ENCODE measurements at places on chromosomes 7 and 10. TPM values are rescaled to one million over a fixed set of nuclear protein-coding genes. Genes with fewer than 3 reads are reported as not detected.

- no peak overlapping the region for H3K27ac ChIP-seq
- no peaks in the 10 kb centered on the region for H3K27me3 ChIP-seq
- peaks cover 46% of the 10 kb centered on the region for H3K4me1 ChIP-seq
- no peak for DNase-seq
- H3K36me3 ChIP-seq = peaks cover 37% of the 10 kb centered on the region
- no peak overlapping the region for H3K4me3 ChIP-seq
These were observed 11.7 kb downstream of the CASP7 start for GRCh38 chr10:113691381-113691780.

Gene SLC12A9
- 32.7 TPM for total RNA-seq

GRCh38 chr10:83310688-83311087, 828.6 kb upstream of the GHITM start:
- no peak overlapping the region for H3K4me3 ChIP-seq
- H3K27me3 ChIP-seq = no peaks in the 10 kb centered on the region
- no peaks in the 10 kb centered on the region for H3K36me3 ChIP-seq
- no peaks in the 10 kb centered on the region for H3K4me1 ChIP-seq
- DNase-seq = no peak

Gene MYPN
- total RNA-seq = 0.05 TPM

Gene SPDYE18
- not detected for total RNA-seq

DNA sequence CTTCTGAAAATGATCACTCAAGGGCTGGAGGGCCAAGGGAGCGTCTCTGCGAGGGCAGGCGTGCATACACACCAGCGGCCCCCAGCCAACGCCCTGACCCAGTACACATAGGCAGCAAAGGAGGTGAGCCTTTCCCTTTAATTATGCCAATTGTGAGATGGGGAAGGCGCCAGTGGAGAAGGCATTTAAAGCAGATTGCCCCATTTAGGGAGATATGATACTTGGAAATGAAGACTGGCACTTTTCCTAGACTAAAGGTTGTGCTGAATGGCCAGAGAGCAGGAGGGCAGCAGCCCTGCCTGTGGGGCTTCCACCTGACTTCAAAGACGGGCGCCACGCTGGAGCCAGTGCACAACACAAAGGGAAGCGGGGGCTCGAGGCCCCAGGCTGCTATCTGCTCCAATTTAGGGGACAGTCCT, 24.1 kb downstream of the HIPK2 start:
- peak overlapping the region; percentile 66 for H3K27ac ChIP-seq
- H3K27me3 ChIP-seq = no peaks in the 10 kb centered on the region
- peaks cover 17% of the 10 kb centered on the region for H3K36me3 ChIP-seq
- no peak overlapping the region for H3K4me3 ChIP-seq
- DNase-seq = no peak

DNA sequence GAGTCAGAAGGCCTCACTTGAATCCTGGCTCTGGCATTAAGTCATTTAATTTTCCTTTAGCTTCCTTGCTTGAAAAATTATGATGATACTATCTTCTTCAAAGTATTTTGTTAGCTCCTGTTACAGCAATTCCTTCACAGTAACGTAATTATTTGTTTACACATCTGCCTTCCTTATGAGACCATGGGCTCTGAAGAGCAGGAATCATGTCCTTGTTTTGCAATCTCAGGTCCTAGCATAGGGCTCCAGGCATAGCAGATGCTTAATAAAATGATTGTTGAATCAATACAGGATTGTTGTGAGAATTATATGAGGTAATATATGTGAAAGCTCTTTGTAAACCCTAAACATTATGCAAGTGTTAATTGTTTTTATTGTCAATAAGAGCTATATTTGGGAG, 25.5 kb downstream of the KLHDC10 start:
- no peaks in the 10 kb centered on the region for H3K36me3 ChIP-seq
- no peaks in the 10 kb centered on the region for H3K27me3 ChIP-seq
- H3K27ac ChIP-seq = no peak overlapping the region
- no peak overlapping the region for H3K4me3 ChIP-seq
- DNase-seq = no peak
- peaks cover 15% of the 10 kb centered on the region for H3K4me1 ChIP-seq

- H3K27ac ChIP-seq = no peak overlapping the region
- no peak for DNase-seq
- peaks cover 2% of the 10 kb centered on the region for H3K4me1 ChIP-seq
- H3K36me3 ChIP-seq = no peaks in the 10 kb centered on the region
These were observed 290.2 kb upstream of the CDC14C start for GRCh38 chr7:48634116-48634632.

GRCh38 chr10:14880229-14880628, 1.6 kb downstream of the SUV39H2 start:
- H3K27me3 ChIP-seq = no peaks in the 10 kb centered on the region
- peak overlapping the region; percentile 91 for H3K27ac ChIP-seq
- no peaks in the 10 kb centered on the region for H3K36me3 ChIP-seq
- DNase-seq = no peak

- H3K4me1 ChIP-seq = no peaks in the 10 kb centered on the region
- no peaks in the 10 kb centered on the region for H3K36me3 ChIP-seq
- H3K4me3 ChIP-seq = no peak overlapping the region
- no peak overlapping the region for H3K27ac ChIP-seq
These were observed 36.2 kb upstream of the MNX1 start for GRCh38 chr7:157046681-157047080.

- no peaks in the 10 kb centered on the region for H3K36me3 ChIP-seq
- peaks cover 8% of the 10 kb centered on the region for H3K4me1 ChIP-seq
- peaks cover 53% of the 10 kb centered on the region for H3K27me3 ChIP-seq
- no peak overlapping the region for H3K27ac ChIP-seq
These were observed 232.9 kb upstream of the NPY start for GRCh38 chr7:24050991-24051560.

DNA sequence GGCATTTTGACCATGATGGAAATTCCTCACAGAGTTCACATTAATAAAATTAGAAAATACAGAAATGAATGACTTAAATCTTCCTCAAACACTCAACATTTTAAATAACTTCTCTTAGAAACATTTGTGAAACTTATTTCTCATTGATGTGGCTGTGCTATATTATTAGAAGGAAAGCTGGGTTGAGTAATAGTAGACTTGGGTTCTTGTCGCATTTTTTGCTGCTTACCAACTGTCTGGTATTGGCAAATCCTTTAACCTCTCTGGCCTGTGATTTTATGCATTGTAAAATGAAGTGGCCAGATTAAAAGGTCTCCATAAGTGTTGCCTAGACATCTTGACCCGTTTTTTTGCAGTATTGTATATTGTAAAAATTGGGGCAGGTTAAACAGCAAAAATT, 66.5 kb downstream of the VPS50 start:
- H3K4me3 ChIP-seq = no peak overlapping the region
- no peak for DNase-seq
- H3K27ac ChIP-seq = no peak overlapping the region
- no peaks in the 10 kb centered on the region for H3K27me3 ChIP-seq
- no peaks in the 10 kb centered on the region for H3K4me1 ChIP-seq

Gene CYP2C19
- not detected for total RNA-seq

DNA sequence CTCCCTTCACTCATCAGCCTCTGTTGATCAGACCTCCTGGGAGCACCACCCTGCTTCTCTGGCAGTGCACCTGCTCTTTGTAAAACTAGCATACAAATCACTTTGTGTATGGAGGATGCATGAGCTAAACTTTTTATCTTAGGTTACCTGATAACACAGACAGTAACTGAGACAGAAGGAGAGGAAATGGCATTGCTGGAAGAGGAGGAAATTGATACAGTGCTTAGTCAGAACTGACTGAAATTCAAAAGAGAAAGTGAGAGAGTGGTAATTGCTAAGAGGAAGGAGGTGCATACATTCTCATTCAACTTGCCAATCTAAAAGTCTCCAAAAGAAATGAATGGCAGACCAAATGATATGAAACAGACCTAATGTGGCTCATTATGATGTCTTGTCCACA, 1120.7 kb downstream of the GATA3 start:
- no peak for DNase-seq
- no peak overlapping the region for H3K4me3 ChIP-seq
- H3K27me3 ChIP-seq = peaks cover 21% of the 10 kb centered on the region
- H3K36me3 ChIP-seq = no peaks in the 10 kb centered on the region

Gene UNCX
- total RNA-seq = not detected

DNA sequence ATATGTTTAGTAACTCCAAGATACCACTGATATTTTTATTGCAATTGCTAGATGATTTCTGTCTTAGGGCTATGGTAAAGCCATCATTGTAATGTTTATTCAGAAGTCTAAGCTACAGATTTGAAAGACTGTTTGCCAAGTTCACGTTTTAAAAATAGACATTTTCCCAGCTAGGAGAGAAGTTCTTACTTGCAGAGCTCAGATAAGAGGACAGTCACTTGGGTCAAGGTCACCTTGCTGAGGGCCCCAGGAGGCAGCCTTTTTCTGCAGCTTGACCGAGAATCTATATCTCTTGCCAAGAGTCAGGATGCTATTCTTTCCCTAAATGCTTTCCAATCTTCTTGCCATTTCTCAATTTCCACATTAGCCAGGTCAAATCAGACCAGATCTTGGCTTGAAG, 1011.2 kb downstream of the KCNMA1 start:
- H3K27ac ChIP-seq = no peak overlapping the region
- no peak for DNase-seq
- no peaks in the 10 kb centered on the region for H3K4me1 ChIP-seq
- no peak overlapping the region for H3K4me3 ChIP-seq
- H3K36me3 ChIP-seq = no peaks in the 10 kb centered on the region

Gene SUN3
- total RNA-seq = not detected

DNA sequence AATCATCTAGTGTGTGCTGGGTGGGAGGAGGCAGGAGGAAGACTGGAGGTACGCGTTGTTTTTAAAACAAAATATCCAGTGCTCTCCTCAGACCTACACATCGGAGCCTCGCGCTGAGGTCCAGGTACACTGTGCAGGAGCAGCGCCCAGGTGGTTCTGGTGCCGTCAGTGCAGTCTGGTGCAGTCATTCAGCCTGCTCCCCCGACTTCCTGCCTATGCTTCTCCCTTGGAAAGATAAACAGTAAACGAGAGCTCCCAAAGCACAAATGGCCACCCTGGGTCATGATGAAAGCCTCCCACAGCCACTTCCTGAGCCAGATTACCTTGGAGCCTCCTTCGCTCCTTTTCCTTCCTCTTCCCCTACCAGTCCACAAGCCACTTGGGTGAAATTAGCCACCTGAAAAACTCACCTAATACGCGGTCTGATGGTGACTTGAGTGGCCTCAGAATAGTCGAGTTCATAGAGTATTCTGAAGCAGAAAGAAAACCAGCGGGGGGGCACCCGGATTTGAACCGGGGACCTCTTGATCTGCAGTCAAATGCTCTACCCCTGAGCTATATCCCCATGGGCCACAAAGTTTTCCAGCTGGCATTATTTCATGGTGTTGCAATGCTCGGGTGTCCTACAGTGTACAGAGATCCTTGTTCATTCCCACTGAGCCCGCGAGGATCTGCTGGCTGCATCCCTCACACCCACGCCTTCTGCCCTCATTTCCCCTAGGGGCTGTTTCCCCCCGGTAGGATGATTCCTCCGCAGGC, 82.5 kb downstream of the ZNF467 start:
- peaks cover 3% of the 10 kb centered on the region for H3K4me1 ChIP-seq
- no peak overlapping the region for H3K27ac ChIP-seq
- H3K36me3 ChIP-seq = no peaks in the 10 kb centered on the region
- H3K27me3 ChIP-seq = peaks cover 52% of the 10 kb centered on the region
- no peak overlapping the region for H3K4me3 ChIP-seq
- DNase-seq = no peak

DNA sequence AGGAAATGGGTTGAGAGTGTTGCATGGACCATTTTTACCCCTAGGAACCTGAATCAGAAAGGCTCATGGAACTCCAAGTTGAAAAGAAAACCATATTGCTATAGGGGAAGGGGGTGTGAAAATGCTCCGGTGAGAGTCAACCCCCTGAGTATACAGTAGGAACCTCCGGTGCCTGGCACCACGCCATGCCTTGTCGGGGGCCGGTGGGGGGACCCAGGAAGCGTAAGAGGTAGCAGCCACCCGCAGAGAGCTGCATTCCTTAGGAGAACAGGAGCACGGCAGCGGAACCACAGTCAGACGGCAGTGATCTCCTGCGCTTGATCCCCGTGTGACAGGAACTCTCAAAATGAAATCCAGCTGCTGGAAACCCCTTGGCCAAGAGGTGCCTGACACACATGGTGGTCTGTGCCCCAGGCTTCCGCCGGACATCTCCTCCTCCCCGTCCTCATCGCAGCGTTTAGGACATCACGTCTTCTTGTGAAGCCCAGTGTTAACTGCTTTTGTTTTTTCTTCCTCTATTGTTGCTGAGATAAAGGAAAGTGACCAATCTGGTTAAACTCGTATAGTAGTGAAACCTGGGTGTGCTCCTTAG, 186.8 kb downstream of the CELF2 start:
- H3K27me3 ChIP-seq = no peaks in the 10 kb centered on the region
- no peak overlapping the region for H3K27ac ChIP-seq
- DNase-seq = no peak
- H3K36me3 ChIP-seq = peaks cover 74% of the 10 kb centered on the region

- H3K27me3 ChIP-seq = peaks cover 7% of the 10 kb centered on the region
- no peak overlapping the region for H3K27ac ChIP-seq
- DNase-seq = no peak
These were observed 72.2 kb upstream of the EEPD1 start for GRCh38 chr7:36080843-36081242.

GRCh38 chr7:14507617-14508016, 394.9 kb downstream of the DGKB start:
- H3K27me3 ChIP-seq = no peaks in the 10 kb centered on the region
- H3K4me1 ChIP-seq = no peaks in the 10 kb centered on the region
- H3K36me3 ChIP-seq = peaks cover 6% of the 10 kb centered on the region
- DNase-seq = no peak

- H3K4me1 ChIP-seq = no peaks in the 10 kb centered on the region
- no peak for DNase-seq
- H3K27me3 ChIP-seq = no peaks in the 10 kb centered on the region
- H3K36me3 ChIP-seq = no peaks in the 10 kb centered on the region
- H3K27ac ChIP-seq = no peak overlapping the region
These were observed 45.1 kb downstream of the UNC5B start for GRCh38 chr10:71257319-71257997.

DNA sequence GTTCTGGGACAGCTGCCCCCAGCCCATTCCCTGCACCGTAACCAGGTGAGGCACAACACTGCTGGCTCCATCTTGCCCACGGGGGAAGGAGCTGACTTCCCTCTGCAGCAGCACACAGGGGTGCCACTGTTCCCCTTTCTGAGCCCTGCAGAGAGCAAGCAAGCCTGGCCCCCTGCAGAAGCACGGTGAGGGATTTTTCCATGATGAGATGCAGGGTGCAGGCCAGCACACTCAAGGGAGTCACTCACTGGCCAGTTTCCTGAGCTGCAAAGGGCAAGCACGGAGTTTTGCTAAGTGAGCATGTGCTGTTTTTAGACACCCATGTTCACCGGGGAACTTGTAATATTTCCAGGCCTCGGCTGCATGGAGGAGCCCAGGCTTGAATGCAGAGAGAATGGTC, 176.6 kb downstream of the PIP4K2A start:
- H3K27me3 ChIP-seq = no peaks in the 10 kb centered on the region
- H3K27ac ChIP-seq = no peak overlapping the region
- H3K4me1 ChIP-seq = peaks cover 24% of the 10 kb centered on the region
- DNase-seq = no peak
- H3K36me3 ChIP-seq = peaks cover 25% of the 10 kb centered on the region

Gene ARMC10
- total RNA-seq = 24.7 TPM

DNA sequence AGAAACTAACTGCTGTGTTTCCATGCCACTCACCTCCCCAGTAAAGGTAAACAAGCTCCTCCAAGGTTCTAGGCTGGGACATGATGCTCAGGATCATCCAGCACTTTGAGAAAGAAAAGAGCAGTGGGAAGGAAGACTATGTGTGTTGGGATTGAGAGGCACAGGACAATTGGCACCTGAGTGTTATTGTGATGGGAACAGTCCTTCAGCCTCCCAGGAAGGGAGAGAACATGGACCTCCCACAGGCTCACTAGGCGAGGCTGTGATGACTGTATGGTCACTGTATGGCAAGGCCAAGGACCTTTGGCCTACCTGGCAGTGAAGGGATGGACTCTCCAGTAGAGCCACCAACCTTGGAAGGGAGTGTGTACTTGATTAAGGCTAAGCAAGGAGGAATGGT, 123.2 kb upstream of the UNC5B start:
- H3K27ac ChIP-seq = no peak overlapping the region
- peaks cover 24% of the 10 kb centered on the region for H3K27me3 ChIP-seq
- no peak overlapping the region for H3K4me3 ChIP-seq
- no peak for DNase-seq
- H3K4me1 ChIP-seq = no peaks in the 10 kb centered on the region

Data from natural killer cell treated with Interleukin-12 subunit alpha and Interleukin-12 subunit beta and Interleukin-15 and Interleukin-18, amount 100 ng/mL, for 72 hours (primary cell).